Activated T-helper 1 cell treated with Interleukin-2 at 50 U/mL for 16 hours (primary cell): ENCODE measurements at places on chromosomes 13 and 19.

- no peak for DNase-seq
These were observed 34.9 kb upstream of the ZNF83 start for GRCh38 chr19:52673014-52673413.

DNA sequence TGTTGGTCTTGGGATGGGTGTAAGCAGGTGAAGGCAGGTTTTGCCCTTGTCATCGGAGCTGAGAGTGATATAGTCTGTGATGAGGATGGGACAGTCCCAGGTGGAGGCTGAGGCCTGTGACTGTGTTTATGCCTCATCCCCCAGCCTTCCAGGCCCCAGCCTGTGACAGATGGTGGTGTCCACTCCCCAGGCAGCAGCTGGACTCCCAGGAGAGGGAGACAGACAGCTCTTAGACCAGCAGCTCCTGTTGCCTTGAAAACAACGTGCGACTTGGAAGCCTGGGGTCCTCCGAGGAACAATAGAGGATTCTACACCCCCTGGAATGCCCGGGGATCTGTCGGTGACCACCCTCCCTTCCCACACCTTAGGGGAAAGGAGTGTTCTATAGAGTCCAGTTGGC, 63.8 kb downstream of the CHST8 start:
- no peak for DNase-seq

- DNase-seq: no peak
These were observed 65.6 kb downstream of the ARHGAP35 start for GRCh38 chr19:46926170-46927071.

DNA sequence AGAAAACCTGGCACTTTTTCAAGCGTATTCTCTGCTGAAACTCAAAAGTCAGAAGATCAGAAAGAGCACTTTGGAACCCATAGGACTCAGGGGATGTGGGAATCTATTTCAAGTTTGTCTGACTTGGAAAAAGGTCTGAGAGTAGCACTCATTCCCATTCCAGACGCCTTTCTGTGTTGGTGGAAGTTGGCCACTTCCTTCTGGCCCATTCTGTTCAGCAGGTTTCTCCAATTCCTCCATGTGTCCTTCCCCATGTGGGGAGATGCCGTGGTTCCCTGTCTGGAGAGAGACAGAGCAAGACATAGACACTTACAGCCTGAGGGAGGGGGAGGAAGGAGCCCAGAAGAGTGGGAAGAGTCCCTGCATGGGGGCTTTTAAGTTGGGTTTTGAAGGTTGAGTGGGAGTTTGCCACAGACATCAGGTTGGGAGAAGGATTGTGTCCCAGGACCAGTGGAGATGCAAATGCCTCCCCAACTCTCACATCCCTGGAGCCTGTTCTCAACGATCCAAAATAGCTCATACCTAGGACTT, 48.0 kb downstream of the CELF5 start:
- DNase-seq: no peak

DNA sequence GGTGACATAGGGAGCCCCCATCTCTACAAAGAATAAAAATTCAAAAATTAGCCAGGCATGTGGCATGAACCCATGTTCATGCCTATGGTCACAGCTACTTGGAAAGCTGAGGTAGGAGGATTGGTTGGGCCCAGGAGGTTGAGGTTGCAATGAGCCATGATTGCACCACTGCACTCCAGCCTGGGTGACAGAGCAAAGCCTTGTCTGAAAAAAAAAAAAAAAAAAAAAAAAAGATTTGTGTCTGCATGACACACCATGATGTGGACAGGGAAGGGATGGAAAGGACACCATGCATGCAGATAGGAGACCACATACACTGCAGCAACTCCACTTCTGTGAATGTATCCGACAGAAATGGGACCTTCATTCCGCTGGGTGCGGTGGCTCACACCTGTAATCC, 34.0 kb upstream of the HOMER3 start:
- no peak for DNase-seq

DNA sequence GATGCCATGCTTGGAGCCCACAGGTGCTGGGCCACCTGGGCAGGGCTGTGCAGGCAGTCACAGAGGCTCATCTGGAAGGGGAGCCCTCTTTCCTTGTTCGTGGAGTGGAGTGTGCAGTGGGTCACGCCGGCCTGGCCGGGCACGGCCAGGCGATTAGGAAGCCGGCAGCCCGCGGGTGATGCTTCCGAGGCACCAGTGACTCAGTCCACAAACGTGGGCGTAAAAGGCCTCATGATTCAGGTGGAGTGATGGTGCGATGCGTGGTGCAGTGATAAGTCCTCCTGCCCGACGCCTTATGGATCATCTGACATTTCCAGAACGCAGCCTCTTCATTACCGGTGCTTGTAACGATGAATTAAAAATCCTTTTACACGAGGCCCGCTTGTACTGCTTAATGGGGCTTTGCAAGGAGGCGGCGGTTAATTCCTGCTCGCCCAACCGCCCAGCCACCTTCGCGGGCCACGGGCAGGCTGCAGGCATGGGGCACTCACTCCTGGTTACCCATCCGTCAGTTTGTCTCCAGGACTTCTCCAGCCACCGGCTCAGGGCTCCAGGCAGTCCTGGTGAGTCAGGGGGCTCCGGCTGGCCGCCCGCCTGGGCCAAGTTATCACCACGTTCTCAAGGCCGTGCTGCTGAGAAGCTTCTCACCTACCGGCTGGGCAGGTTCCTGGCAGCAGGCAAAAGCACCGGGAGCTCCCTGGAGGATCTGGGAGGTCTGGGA, 172.4 kb downstream of the KDM4B start:
- DNase-seq: no peak

DNA sequence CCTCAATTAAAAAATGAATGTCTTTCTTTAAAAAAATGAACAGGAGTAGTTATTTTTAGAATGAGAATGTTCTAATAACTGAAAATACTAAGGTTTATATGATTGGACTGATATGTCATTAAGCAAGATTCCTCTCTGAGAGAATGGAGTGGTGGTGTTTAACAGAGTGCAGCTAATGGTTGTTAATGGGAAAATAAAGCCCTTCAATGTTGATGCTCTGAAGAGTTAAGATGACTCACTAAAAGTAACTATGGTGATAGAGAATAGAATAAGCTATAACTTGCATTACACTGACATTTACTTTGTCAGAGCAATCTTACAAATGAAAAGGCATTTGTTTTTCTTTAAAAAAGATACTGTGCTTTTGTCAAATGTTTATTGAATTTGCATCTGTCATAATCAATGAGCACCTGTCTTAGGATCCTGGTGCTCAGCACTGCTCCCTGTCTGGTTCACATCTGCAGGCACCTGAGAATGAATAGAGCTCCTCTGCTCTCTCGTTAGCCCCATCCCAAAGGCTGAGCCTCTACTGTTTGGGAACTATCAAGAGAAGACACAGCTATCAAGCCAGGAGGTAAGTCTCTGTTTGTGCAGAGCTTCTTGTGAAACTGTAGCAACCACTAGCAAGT, 15.1 kb downstream of the PABPC3 start:
- DNase-seq: no peak

DNA sequence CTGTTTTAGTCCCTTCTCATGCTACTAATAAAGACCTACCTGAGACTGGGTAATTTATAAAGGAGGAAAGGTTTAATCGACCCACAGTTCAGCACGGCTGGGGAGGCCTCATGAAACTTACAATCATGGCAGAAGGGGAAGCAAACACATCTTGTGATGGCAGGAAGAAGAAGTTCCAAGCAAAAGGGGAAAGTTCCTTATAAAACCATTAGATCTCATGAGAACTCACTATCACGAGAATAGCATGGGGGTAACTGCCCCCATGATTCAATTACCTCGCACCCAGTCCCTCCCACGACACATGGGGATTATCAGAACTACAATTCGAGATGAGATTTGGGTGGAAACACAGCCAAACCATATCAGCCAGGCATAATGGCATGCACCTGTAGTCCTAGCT, 13.0 kb upstream of the STRN4 start:
- DNase-seq: no peak

DNA sequence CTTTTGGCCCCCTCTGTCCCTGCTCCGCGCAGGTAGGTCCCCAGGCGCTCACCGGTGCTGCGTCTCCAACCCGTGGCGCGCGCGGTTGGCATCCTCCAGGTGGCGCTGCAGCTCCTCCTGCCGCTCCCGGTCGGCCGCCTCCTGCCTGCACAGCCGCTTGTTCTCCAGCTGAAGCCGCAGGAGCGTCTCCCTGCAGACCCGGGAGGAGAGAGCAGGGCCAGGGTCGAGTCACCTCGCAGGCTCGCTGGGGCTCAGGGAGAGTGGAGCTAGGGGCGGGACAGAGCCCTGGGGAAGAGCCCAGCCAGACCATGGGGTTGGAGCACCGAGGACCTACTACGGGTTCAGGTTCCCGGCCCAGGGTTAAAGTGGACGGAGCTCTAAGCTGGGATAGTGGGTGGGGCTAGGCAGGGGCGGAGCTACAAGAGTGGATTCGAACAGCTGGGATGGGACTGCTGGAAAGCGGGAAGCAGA, 9.3 kb downstream of the HOOK2 start:
- DNase-seq: peak; percentile 70

DNA sequence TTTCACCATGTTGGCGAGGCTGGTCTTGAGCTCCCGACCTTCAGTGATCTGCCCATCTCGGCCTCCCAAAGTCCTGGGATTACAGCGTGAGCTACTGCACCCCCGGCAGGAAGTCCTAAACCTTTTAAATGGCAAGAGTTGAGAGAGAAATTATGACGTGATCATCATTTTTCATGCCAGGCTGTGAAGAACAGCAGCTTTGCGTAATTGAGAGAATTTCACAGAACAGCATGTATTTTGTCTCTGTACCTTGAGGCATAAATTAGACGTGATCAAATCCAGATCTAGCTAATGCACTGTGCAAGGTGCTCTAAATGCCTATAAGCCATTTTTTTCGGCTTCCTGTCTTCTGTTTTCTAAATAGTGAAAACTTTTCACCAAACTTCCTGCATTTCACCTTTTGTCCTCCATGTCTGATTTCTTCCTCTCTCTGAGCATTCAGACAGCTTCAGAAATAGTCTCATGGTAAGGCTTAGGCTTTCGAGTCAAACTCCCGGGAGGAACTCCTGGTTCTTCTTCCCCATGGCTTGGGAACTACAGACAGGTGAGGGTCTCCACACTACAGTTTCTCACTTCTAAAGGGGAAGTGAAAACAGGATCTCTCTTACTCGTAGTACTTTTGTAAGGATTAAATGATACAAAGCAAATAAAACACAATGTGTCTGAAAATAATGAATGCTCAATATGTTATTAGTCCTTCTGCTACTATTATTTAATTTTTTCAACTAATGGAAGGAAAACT, 51.0 kb downstream of the WDFY2 start:
- no peak for DNase-seq

DNA sequence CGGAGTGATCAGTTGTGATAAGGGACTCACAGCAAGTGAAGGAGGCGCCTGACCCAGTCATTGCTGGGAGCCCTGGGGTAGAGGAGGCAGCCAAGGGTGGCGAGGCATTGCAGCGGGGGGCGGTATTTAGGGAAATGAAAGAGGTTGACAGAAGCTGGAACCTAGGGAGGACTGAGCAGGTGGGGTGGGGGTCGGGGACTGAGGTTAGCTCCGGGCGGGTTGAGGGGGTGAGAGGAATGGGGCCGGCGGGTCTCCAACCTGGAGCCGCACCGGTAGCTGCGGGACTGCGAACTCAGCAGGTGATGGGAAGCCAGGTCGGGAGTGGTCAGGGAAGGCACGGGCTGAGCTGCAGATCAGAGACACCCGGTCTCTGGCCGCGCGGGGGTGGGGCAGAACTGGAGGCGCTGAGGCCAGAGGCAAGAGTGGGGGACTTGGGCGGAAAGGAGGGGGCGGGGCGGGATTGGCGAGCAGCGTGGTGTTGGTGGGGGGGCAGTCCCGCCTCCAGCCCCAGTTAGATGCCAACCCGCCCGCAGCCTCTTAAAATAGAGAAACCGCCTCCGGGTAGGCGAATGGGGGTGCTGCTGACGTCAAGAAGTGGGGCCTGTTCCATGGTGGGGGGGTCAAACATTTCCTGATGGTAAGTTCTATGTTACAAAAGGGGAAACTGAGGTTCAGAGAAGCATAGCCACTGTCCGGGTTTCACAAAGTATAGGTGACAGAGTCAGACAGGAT, 1.5 kb downstream of the MAST3 start:
- DNase-seq: no peak

DNA sequence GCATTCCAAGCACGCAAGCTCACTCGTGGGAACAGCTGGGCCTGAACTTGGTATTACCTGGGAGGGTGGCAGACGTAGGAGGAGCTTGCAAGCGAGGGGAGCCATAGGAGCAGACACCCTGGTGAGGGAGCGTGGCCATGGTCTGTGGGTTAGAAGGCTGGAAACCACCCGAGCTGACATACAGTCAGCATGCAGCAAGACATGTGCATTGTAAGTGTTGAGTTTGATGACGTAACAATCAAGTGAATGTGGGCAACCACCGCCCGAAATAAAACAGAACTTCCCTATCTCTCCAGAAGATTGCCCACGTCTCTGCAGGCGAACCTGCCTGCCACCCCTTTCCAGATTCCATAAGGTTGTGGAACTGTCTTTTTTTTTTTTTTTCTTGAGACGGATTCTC, 26.8 kb downstream of the UBXN6 start:
- no peak for DNase-seq

DNA sequence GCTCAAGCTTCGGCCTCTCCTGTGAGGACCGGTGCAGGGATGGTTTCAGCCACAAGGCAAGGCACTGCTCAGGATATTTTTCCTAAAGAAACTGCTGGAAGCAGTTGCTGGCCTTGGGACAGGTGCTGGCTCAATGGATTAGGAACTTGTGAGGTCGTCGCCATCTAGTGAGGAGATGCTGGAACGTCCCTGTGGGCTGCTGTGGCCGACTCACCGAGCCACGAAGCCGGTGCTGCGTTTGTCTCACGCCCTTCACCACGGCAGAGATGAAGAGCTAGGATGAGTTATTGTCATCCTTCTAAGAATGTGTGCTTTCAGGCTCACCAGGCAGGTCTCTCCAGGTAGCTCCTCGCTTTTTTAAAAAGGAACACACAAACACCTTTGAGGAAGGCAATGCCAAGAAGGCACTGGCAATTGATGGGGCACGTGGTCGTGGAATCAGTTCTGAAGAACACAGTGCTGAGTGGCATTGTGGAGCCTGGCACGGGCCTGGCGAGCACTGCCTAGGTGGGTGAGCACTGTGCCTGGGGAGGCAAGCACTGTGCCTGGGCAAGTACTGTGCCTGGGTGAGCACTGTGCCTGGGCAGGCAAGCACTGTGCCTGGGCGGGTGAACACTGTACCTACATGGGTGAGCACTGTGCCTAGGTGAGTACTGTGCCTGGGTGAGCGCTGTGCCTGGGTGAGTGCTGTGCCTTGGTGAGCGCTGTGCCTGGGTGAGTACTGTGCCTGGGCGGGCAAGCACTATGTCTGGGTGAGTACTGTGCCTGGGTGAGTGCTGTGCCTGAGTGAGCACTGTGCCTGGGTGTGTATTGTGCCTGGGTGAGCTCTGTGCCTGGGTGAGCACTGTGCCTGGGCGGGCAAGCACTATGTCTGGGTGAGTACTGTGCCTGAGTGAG, 140.4 kb downstream of the TEX29 start:
- DNase-seq: no peak

GRCh38 chr13:80462567-80462966, 121.6 kb upstream of the SPRY2 start:
- no peak for DNase-seq

GRCh38 chr13:20715330-20715712, 11.8 kb downstream of the IL17D start:
- DNase-seq: no peak

GRCh38 chr13:43434191-43434590, 352.6 kb downstream of the ENOX1 start:
- DNase-seq: no peak

- no peak for DNase-seq
These were observed 24.9 kb downstream of the SLC8A2 start for GRCh38 chr19:47446534-47447469.
